ENCODE measurements at places on chromosomes 16 and 17. TPM values are rescaled to one million over a fixed set of nuclear protein-coding genes. Genes with fewer than 3 reads are reported as not detected.
A peak's percentile ranks its signal among the peaks of the same experiment; 100 is the strongest.

DEXI gene
- total RNA-seq: 51.6 TPM

DNA sequence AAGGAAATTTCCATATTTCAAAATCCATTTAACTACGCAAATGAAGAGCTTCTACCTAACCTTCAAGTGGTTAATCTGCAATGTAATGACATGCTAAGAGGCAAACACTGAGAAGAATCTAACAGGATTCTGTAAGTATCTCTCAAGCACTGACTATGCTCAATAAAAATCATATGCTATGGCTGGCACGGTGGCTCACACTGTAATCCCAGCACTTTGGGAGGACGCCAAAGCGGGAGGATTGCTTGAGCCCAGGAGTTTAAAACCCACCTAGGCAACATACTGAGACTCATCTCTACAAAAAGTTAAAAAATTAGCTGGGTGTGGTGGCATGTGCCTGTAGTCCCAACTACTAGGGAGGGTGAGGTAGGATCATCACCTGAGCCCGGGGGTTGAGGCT is 32.7 kb downstream of the GNA13 start:
- no peaks in the 10 kb centered on the region for H3K27me3 ChIP-seq
- no peak for DNase-seq
- no peak overlapping the region for H3K27ac ChIP-seq

DNA sequence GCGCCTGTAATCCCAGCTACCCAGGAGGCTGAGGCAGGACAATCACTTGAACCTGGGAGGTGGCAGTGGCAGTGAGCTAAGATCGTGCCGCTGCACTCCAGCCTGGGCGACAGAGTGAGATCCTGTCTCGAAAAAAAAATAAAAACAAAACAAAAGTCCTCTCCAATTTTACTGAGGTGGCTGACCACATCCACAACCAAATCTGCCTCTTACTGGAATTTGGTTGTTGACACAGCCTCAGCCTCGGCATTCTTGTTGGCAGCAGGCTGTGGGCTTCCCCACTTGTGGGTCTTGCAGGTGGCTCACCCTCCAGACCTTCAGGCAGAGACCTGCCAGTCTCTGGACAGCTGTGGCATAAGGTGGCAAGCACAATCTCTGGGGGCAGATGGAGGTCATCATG is 15.6 kb downstream of the B4GALNT2 start:
- no peaks in the 10 kb centered on the region for H3K27me3 ChIP-seq
- H3K36me3 ChIP-seq: no peaks in the 10 kb centered on the region
- no peak overlapping the region for H3K27ac ChIP-seq
- DNase-seq: no peak
- H3K4me3 ChIP-seq: no peak overlapping the region
- H3K4me1 ChIP-seq: no peaks in the 10 kb centered on the region

- H3K4me1 ChIP-seq: peaks cover 30% of the 10 kb centered on the region
- no peaks in the 10 kb centered on the region for H3K36me3 ChIP-seq
- no peak for DNase-seq
- H3K27me3 ChIP-seq: no peaks in the 10 kb centered on the region
- H3K27ac ChIP-seq: no peak overlapping the region
These were observed 11.9 kb downstream of the GSE1 start for GRCh38 chr16:85625053-85625452.

- H3K4me3 ChIP-seq: no peak overlapping the region
- H3K27ac ChIP-seq: no peak overlapping the region
- no peak for DNase-seq
- H3K36me3 ChIP-seq: no peaks in the 10 kb centered on the region
- no peaks in the 10 kb centered on the region for H3K27me3 ChIP-seq
These were observed 35.4 kb upstream of the RNF43 start for GRCh38 chr17:58452738-58453137.

- peak overlapping the region; percentile 78 for H3K27ac ChIP-seq
- H3K36me3 ChIP-seq: no peaks in the 10 kb centered on the region
- no peak overlapping the region for H3K4me3 ChIP-seq
- no peak for DNase-seq
- peaks cover 11% of the 10 kb centered on the region for H3K27me3 ChIP-seq
These were observed 27.1 kb downstream of the ARHGAP23 start for GRCh38 chr17:38455288-38455915.

DNA sequence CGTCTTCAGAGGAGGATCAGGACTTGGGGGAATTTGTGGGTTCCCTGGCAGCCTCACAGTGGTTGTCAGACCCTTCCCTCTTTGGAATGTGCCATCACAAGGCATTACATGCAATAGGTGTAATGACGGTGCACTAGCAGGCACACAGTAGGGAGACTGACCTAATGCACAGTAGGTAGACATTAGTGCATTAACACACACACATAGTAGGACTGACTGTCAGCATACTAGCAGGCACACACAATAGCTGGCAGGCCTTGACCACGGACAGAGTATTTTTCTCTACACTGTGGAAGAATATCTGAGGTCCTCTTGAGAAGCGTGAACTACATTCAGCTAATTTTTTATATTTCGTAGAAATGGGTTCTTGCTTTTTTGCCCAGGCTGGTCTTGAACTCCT is 10.9 kb upstream of the UBALD2 start:
- no peak for DNase-seq
- H3K4me3 ChIP-seq: no peak overlapping the region
- no peaks in the 10 kb centered on the region for H3K36me3 ChIP-seq
- H3K27me3 ChIP-seq: no peaks in the 10 kb centered on the region
- H3K4me1 ChIP-seq: peaks cover 25% of the 10 kb centered on the region
